ENCODE measurements at places on chromosomes 1 and 21. TPM values are rescaled to one million over a fixed set of nuclear protein-coding genes. Genes with fewer than 3 reads are reported as not detected.

- H3K27ac ChIP-seq: no peak overlapping the region
- H3K4me1 ChIP-seq: peaks cover 4% of the 10 kb centered on the region
- peaks cover 23% of the 10 kb centered on the region for H3K27me3 ChIP-seq
- DNase-seq: no peak
Measured at GRCh38 chr1:171226747-171227370, 21.4 kb upstream of the FMO1 start.

Gene ARTN
- 0.52 TPM for total RNA-seq

GRCh38 chr1:16175610-16176553, 20.0 kb upstream of the EPHA2 start:
- H3K36me3 ChIP-seq: no peaks in the 10 kb centered on the region
- H3K4me3 ChIP-seq: no peak overlapping the region
- H3K27me3 ChIP-seq: peaks cover 22% of the 10 kb centered on the region
- peak overlapping the region; percentile 74 for H3K27ac ChIP-seq
- DNase-seq: no peak

DNA sequence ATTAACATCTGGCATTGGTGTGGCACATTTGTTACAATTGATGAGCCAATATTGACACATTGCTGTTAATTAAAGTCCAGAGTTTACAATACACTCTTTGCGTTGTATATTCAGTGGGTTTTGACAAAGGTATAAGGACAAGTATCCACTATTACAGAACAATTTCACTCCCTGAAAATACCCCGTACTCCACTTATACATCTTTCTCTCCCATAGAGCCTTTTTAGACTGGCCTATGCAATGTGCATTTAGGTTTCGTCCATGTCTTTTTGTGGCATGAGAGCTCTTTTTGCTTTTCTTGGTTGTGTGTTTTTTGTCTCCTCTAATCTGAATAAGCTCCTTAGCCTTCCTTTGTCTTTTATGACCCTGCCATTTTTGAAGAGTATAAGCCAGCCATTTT, 40.6 kb upstream of the TSNAX start:
- peaks cover 15% of the 10 kb centered on the region for H3K27me3 ChIP-seq
- no peak overlapping the region for H3K4me3 ChIP-seq
- H3K36me3 ChIP-seq: no peaks in the 10 kb centered on the region
- no peak for DNase-seq

Measured in T-helper 17 cell (primary cell).